ENCODE measurements at places on chromosomes 13 and 19.

DNA sequence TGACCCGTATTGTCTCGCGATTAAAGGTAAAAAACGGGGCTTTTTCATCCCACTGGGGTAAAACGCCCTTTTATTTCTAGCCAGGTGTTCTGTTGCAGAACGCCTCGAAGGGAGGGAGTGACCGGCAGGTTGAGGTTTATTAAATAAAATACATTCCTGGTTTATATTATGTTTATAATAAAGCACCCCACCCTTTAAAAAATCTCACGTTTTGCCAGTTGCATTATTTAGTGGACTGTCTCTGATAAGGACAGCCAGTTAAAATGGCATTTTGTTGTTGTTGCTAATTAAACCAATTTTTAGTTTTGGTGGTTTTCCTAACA, 25.1 kb upstream of the ZNF850 start:
- DNase-seq: no peak

GRCh38 chr19:49326165-49326704, 1.2 kb upstream of the SLC6A16 start:
- DNase-seq: no peak

DNA sequence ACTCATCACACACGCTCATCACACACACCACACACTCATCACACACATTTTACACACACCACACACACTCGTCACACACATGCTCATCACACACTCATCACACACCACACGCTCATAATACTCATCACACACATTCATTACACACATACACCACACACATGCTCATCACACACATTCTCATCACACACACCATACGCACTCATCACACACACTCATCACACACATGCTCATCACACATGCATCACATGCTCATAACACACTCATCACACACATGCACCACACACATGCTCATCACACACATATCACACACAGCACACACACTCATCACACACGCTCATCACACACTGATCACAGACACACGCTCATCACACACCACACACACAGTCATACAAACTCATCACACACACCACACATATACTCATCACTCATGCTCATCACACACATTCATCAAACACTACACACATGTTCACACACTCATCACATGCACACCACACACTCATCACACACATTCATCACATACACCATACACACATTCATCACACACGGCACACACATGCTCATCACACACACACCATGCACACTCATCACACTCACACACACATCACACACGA, 247.1 kb upstream of the SGCG start:
- DNase-seq: no peak

DNA sequence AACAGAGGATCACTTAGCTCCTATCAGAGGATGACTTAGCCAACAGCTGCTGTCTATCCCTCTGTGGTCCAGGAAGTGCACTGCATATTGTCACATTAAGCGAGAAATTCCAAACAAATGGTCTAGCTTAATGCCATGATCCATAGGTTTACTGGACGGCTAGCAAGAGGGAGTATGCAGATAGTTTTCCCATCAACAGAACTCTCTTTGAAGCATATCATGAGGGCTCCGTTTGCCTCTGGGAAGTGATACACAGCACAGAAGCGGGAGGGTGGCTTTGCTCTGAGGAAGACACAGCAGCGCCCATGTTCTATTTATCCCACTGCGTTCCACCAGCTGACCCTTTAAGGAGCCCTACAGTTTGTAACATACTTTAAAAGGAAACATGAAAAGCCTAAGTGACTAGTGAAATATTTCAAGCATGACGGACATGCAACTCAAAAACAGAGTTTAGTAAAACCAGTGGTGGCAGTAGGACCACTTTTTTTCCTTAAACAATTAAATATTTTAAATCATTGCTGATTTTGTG, 52.7 kb downstream of the COL4A1 start:
- no peak for DNase-seq

DNA sequence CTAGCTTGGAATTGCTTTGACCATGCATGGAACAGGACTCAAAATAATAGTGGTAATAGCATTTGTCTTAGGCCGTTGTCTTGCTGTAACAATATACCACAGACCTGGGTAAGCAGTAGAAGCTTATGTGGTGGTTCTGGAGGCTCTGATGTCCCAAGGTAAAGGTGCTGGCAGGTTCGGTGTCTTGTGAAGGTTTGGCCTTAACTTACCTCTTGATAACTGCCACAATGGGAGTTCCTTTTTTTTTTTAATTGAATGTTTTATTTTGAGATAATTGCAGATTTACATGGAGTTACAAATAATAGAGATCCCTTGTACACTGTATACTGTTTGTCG, 5.8 kb downstream of the RPL21 start:
- DNase-seq: no peak

GRCh38 chr13:40190641-40191100, 475.8 kb downstream of the FOXO1 start:
- DNase-seq: peak; percentile 68

- DNase-seq: no peak
Observed at GRCh38 chr19:36125557-36125956, 10.3 kb downstream of the TBCB start.

DNA sequence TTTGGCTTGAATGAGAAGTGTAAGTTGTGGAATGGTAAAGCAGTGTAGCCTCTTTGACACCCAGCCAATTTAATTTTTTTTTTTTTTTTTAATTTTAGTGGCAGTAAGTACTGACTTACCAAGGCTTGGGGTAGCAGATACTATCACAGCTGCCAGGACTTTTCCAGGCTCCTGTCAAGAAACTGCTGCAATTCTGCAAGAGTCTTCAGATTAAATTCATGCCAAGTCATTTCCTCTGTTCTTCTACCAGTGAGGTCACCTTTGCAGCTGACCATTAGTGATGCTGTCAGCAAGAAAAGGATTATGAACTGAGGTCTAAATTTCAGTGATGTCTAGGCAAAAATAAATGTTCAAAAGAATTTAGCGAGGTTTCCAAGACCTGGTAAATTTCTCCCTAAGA, 91.2 kb downstream of the GGACT start:
- DNase-seq: no peak

- no peak for DNase-seq
Observed at GRCh38 chr19:5106191-5106726, 137.3 kb downstream of the KDM4B start.

- DNase-seq: no peak
Observed at GRCh38 chr13:79112016-79112415, 294.0 kb downstream of the RBM26 start.

DNA sequence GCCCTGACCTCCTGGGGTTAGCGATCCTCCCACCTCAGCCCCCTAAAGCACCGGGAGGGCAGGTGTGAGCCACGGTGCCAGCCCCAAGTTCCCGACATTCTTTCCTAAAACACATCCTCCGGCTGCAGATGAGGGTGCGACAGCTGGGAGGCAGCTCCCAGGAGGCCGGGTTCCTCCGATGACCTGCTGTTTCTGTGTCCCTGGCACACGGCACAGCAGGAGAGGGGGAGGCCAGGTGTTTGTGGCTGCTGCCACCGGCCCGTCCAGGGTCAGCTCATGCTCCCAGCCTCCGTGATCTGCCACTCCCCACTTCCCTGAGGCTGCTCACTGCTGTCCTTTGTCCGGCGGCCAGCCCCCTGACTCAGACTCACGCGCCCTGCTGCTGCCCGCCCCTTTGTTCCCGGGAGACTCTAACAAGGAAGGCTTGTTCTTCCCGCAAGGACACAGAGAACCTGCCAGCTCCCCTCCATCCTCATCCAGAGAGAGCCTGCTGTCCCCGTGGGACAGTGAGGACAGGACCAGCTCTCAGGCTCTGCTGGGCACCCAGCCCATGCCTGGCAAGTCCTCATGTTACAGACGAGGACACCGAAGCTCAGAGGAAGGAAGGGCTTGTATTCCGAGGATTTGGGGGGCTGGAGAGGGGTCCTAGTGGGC, 10.6 kb upstream of the MADCAM1 start:
- DNase-seq: no peak

DNA sequence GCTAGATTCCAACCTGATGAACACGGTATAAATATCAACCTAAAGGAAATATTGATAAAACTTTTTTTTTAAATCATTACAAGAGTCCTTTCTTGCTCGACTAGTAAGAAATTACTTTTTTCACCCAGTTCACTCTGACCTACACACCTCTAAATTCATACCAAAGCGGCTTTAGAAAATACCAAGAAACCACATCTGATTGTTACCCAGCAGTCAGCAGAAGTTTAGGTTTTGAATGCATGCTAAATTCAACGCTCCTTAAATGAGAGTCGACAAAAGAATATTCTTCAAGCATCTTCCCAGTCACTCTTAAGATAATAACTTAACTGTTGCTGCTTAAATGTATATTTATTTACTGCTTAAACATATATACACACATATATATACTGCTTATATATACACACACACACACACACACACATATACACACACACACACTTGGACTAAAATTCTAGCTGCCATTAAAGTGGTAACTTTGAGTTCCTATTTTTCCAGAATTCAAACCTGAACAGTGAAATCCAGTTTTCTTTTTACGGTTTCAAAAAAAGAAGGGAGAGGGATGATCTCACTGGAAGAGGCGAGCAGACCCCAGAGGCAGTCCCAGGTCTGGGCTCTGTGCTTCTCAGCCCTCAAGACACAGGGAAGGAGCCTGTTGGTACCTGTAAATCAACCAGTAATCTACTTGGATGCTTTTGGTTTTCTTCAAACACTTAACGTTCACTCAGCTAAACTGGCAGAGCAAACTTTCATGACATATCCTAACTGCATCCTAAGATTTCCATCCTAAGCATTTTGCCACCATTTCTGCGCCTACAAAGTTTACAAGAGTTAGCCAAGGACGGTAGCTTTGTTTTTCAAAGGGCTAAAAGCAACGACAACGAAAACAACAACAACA, 1.7 kb downstream of the STK24 start:
- no peak for DNase-seq

DNA sequence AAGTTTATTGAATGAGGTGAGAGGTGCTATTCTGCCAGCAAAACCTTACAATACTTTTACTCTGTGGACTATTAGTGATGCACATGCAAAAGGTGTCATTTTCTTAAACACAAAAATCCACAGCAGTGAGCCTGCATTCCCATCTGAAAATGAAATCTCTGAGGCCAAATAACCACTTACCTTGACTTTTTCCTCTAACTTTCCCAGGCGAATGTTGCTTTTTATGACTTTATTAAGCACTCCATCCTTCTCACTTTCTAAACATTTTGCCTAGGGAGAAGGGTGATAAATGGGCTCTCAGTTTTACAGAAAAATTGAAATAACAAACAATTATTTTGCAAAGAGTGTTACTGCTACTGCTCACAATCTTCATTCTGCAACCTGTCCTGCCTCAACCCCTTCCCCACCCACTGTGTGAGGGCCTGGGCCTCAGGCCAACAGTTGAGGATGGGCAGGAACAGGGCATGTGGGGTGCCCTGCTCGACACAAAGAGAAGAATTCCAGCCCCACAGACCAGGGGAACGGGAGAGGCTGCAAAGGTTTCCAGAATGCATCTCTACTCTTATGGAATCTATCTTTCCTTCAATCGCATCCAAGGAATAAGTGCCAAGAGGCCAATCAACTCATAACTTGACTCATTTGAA, 18.1 kb upstream of the SLC7A9 start:
- no peak for DNase-seq

DNA sequence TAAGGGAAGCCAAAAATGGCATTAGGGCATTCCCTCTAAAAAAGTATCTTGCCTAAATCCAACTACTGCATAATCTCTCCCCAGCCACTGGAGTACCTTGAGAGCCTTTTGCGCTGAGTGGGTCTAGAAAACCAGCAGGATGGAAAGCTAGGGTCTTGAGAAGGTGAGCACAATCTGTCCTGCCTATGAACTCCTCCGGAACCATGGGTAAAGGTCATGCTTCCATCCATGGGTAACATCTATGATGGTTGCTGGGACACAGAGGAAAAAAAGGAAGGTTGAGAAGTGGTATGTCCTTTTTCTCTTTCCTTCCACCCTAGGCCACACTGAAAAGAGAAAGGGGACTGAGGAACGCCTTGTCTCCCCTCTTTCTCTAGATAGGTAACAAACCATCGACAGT, 52.4 kb downstream of the ZNF676 start:
- no peak for DNase-seq

- DNase-seq: no peak
Observed at GRCh38 chr19:33774751-33775150, 21.9 kb upstream of the KCTD15 start.

DNA sequence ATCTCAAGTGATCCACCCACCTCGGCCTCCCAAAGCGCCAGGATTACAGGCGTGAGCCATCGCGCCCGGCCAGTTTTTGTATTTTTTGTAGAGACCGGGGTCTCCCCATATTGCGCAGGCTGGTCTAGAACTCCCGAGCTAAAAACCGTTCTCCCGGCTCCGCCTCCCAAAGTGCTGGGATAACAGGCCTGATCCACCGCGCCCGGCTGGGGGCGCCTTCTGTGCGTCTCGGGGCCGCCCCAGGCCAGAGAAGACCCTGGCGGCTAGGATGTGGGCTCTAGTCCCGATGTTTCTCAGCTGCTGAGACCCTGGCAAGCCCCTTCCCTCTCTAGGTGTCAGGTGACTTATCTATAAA, 3.6 kb downstream of the ARHGAP45 start:
- no peak for DNase-seq

DNA sequence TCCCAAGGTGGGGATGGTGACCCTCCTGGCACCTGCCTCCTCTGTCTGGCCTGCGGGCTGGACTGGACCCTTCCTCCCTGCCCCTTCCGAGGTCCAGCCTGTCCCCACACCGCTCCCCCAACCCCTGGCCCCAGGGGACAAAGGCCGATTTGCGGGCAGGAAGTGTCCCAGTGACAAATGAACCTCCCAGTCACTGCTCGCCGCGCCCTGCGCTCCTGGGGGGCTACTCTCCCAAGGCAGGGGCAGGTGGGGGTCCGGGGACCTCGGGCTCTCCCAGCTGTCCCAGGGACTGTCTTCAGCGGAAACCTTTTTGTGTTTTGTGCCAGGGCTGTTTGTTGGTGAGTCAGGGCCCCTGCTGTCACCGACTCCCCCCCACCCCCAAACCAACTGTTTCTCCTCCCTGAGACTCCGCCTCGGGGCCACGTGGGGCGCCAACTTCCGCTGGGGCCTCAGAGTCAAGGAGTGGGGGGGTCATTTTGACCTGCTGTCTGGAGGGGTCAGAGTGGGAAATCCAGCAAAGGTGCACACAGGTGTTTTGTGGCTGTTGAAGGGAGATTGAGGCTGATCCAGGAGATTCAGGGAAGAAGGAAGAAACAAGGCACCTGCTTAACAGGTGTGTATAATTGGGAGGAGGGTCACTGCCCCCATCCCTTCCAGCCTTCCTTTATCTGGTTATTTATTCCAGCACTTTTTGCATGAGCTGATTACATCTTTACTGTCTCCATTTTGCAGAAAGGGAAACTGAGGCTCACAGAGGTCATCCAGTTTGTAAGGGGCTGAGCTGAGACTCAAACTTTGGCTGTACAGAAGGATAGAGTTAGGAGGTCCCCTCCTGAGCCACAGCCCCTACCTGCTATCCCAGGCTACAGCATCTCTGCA, 831 bp downstream of the PGPEP1 start:
- DNase-seq: peak; percentile 55

GRCh38 chr19:15893477-15893876, 4.4 kb downstream of the CYP4F2 start:
- no peak for DNase-seq

GRCh38 chr19:33370783-33371182, 2.7 kb upstream of the CEBPG start:
- DNase-seq: no peak

- peak; percentile 46 for DNase-seq
Observed at GRCh38 chr19:16325641-16326400, 1.2 kb downstream of the KLF2 start.

Measured in activated CD4-positive, alpha-beta T cell treated with anti-CD3 and anti-CD28 coated beads, Interleukin-2, amount 50 U/mL, for 1 hour (primary cell).